ENCODE measurements at places on chromosomes 6 and 20.

DNA sequence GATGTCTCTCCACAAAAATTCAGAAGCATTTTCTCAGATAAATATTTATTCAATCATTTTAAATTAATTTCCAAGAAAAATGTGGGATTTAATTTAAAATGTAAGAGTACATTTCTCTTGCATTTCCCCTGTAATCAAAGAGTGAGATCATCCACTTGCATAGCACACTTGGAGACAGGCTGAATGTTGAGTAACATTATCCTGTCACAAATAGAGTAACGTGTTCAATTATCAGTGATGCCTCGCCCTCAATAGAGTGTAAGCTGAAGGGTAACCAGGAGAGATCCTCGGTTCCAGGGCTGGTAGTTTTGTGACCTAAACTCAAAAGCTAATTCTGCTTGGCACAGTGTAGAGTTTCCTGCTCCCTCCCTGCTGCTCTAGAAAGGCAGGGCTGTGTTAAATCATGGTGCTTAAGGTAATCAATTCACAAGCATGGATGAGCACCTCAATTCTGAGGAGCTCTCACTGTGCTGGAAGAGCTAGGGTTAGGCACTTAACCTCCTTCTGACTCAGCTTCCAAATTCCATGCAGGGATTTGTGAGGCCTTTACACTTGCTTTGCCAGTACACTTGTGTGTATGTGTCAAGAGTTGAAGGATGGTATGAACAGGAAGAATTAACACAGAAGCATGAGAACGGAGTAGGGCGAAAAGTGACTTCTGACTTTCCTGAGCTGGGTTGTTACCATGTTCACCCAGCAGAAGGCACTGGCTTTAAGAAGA is 56.6 kb downstream of the MMUT start:
- DNase-seq, result no peak

- no peak for DNase-seq
These were observed 911.6 kb downstream of the TFAP2A start for GRCh38 chr6:9503111-9503761.

GRCh38 chr6:155040154-155040553 is 45.0 kb downstream of the TIAM2 start:
- no peak for DNase-seq

DNA sequence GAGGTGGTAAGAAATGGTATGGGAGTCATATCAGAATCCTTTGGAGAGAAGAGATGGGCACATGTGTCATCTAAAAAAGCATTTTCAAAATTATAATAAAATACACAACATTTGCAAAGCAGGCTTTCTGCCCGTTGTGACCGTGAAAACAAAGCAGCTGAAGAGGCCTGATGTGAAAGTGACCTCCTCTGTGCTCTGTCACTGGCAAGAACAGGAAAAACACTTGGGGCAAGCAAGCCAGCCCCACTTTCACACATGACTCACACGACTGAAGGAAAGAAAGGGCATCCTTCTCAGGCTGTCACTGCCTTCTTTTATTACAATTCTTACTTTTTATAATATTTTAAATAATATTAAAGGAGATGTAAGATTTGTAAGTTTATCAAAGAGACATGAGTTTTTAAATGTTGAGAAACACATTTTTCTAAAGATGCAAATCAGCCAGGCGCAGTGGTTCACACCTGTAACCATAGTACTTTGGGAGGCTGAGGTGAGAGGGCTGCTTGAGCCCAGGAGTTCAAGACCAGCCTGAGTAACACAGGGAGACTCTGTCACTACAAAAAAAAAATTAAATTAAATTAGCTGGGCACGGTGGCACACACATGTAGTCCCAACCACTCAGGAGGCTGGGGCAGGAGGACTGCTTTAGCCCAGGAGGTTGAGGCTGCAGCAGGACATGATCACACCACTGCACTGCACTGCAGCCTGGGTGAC is 143.7 kb downstream of the BTBD9 start:
- no peak for DNase-seq

DNA sequence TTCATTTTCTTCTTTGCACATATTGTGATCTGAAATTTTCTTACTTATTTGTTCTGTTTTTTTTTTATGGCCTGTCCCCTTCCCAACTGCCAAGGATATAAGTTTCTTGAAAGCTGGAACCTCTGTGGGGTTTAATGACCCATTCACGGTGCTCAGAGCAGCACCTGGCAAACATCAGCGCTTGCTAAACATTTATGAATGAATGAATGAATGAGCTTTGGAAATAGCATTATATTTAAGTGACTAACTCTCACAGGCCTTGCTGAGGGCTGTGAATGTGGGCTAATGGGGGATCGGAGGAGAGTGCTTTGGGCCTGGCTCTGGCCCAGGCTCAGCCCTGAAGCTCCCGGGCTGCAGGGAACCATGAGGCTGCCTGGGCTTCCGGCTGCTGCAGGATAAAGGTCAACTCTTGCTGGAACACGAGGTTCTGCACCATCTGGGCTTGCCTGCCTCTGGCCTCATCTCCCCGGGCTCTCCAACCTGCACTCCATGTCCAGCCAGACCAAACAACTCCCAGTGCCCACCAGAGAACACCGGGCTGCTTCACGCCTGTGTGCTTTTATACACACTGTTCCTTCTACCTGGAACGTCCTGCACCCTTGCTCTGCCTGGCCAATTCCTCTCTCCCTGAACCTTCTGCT is 14.6 kb upstream of the ARMC12 start:
- DNase-seq, result peak; percentile 94

- DNase-seq, result no peak
These were observed 125.9 kb upstream of the MLN start for GRCh38 chr6:33929575-33930288.

DNA sequence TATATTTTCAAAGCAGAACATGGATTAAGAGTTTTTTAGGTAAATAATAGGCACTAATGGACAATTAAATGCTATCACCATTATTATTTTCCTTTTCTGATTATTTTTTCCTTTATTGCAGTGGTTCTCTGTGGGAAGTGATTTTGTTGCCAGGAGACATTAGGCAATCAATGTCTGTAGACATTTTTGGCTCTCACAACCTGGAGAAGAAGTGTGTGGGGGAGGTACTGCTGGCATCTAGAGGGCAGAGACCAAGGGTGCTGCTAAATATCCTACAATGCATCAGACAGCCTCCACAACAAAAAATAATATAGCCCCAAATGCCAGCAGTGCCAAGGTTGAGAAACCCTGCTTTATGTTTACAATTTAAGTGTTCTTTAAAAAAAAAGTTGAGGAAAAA is 8.3 kb downstream of the IFNGR1 start:
- DNase-seq, result no peak

DNA sequence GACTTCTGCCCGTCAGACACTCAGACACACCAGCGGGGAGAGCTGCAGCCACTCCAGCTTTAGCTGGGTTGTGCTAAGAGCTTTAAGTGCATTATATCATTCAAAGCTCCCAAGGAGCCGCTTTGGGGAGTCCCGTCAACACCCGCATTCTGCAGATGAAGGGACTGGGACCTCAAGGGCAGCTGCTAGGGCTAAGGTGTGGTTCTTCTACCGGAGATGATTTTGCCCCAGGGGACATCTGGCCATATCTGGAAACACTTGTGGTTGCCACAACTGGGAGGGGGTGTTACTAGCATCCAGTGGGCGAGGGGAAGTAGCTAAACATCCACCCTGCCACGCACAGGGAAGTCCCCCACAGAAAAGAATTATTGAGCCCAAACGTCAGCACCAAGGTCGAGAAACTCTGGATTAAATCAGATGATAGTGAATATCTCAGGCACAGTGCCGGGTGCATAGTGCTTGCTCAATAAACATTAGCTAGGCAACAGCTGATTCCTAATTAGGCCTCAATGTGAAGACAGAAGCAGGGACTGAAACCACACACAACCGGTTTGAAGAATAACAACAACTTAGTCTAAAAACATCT is 29.6 kb downstream of the PMEPA1 start:
- no peak for DNase-seq

DNA sequence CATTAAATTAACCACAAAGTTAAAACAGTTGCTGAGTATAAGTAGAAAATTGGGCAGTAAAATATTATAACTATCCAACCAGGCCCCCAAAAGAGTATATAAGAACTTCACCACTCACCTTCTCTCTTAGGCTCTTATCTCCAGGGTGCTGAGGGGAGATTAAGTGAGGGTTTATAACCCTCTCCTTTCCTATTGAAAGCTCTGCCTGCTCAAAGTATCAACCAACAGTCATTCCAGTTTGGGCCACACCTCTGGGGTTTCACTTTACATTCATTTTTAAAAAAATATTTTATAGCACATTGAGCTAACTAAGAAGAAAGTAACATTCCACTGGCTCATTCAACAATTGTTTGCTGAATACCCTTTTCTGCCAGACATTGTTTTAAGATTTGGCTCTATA is 22.1 kb downstream of the GSTA4 start:
- no peak for DNase-seq

DNA sequence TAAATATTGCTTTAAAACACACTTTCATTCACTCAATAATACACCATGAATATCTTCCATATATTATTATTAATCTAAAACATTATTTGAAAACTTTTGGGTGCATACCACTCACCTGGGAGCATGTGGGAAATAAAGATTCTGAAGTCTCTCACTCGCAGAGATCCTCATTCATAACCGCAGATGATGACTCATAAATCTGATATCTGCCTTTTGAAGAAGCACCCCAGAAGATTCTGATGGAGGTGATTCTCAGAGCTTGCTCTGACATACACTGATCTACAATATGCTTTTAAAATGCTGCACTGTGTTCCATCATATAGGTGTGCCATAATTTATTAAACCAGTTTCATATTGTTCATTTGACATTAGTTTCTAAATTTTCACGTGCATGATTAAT is 135.0 kb upstream of the SGK1 start:
- no peak for DNase-seq

- no peak for DNase-seq
These were observed 138.3 kb upstream of the SGK1 start for GRCh38 chr6:134456226-134456625.

DNA sequence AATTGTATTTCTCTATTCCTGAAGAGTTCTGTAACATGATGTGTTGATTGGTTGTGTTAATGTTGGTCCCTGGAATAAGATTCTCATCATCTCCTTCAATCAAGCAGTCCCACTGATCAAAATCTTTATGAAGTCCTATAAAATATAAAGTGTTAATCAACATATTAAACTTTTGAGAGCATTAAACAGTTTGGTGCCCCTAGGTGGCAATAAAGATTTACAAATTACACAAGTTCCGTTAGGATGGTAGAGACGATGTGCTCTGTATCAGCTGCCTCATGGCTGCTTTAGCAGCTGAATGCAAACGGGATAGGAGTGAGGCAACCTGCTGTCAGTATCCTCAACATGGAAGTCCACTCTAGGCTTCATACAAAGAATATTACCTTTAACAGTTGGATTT is 16.9 kb downstream of the TDRD6 start:
- no peak for DNase-seq

- no peak for DNase-seq
These were observed 57.6 kb upstream of the CCDC28A start for GRCh38 chr6:138716013-138716412.

DNA sequence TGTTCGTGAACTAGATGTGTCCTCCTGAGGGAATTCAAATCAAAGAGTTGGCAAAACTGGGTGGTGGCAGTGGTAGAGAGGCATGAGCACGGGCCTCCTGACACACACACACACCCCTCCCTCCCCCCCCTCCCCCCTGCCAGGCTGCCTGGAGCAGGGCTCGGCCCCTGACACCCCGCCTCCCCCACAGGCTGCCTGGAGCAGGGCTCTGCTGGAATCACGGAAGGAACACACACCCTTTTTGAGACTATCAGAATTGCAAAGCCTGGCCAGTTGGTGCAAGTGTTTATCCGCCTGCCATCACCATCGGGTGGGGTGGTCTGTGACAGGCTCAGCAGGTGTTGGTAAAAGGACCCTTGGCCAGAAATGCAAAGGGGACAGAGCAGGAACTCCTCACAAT is 59.0 kb downstream of the FAM120B start:
- DNase-seq, result no peak

DNA sequence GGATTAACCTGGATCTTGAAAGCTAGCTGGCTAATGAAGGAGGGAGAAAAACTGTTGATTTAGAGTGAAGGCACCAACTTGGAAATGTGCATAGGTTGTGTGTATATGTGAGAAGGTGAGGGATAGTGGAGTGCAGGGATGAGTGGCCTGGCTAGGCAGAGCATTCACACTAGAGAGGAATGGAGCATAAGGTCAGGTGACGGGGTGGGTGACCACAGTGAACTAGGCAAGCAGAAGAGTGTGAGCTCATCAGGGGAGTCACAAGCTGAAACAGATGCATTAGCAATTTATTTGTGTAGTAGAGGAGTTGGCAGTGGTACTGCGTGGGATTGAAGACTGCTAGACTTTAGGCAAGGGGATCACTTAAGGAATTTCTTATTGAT is 10.5 kb downstream of the ANKRD66 start:
- no peak for DNase-seq

- no peak for DNase-seq
These were observed 12.4 kb downstream of the B4GALT5 start for GRCh38 chr20:49701241-49701790.

DNA sequence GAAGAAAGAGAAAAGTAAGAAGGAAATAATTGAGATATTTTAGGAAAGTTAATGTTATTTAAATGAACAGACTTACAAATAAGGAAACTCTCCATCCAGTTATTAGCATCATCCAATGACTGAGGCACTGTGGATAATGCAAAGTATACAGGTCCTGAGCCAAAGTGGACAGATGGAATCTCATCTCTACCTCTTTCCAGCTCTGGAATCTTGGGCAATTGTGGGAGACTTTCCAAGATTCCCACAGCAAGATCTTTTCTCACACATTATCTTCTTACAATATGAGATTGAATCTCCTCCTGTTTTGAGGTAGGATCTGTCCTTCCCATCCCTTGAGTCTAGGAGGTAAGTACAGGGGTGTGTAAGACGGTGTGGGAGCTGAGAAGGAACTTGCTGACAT is 28.9 kb downstream of the HTR1E start:
- DNase-seq, result no peak

DNA sequence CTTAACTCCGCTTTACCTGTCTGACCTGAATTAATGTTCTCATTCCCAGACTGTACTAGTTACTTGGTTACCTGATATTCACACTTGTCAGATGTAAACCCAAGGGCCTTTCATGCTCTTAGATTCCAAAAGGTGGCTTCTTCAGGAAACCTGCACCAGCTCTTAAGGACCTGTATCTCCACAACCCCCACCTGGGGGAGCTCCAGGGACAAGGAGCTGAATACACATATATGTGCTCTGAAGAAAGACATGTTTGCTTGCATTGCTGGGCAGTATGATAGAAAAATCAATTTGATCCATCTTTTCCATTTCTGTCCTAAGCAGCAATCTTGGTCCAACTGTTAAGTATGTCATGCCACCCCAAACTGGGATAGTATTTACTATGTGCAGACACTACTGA is 64.8 kb upstream of the POU3F2 start:
- no peak for DNase-seq

GRCh38 chr6:168852376-168852884 is 401.2 kb downstream of the THBS2 start:
- DNase-seq, result no peak

GRCh38 chr6:107154131-107154800 is 39.0 kb upstream of the BEND3 start:
- DNase-seq, result no peak

- no peak for DNase-seq
These were observed 18.6 kb downstream of the FYN start for GRCh38 chr6:111854683-111855082.

GRCh38 chr20:46563170-46563859 is 12.9 kb upstream of the OCSTAMP start:
- no peak for DNase-seq
